Renal pelvis (tissue), 12 donors: ENCODE measurements at places on chromosomes 3 and 15. TPM values are rescaled to one million over a fixed set of nuclear protein-coding genes. Genes with fewer than 3 reads are reported as not detected.

Gene ITIH1
- not detected for polyA plus RNA-seq

Gene INSYN1
- polyA plus RNA-seq: 26.9 TPM

Gene NPAP1
- polyA plus RNA-seq: 0.20 TPM

Gene CCDC33
- polyA plus RNA-seq: 9.1 TPM

Gene SGO1
- polyA plus RNA-seq: 8.2 TPM

Gene LRRC31
- 0.17 TPM for polyA plus RNA-seq

Gene CYP1A2
- 0.21 TPM for polyA plus RNA-seq

Gene SCN11A
- polyA plus RNA-seq: 1.6 TPM

Gene TM4SF18
- 27.4 TPM for polyA plus RNA-seq

GRCh38 chr3:134333522-134334181 lies 40.6 kb downstream of the AMOTL2 start:
- DNase-seq: no peak

DNA sequence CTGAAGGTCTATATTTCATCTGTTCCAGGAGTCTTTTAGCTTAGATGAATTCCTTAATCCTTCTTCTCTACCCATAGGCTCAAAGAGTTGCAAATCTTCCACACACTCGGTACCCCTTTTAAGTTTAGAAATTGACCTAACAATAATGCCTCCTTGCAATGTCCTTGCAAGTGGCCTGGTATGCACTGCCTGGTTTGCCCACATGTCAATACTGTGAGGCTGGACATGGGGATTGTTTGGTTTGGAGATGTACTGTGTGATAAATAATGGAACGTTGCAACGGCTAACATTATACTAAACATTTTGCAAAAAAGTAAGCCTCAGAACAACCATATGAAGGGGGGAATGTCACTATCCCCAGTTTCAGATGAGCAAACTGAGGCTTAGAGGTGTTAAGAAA lies 22.4 kb upstream of the TPM1 start:
- DNase-seq: no peak

GRCh38 chr3:152069871-152070270 lies 196.4 kb downstream of the SUCNR1 start:
- DNase-seq: no peak

DNA sequence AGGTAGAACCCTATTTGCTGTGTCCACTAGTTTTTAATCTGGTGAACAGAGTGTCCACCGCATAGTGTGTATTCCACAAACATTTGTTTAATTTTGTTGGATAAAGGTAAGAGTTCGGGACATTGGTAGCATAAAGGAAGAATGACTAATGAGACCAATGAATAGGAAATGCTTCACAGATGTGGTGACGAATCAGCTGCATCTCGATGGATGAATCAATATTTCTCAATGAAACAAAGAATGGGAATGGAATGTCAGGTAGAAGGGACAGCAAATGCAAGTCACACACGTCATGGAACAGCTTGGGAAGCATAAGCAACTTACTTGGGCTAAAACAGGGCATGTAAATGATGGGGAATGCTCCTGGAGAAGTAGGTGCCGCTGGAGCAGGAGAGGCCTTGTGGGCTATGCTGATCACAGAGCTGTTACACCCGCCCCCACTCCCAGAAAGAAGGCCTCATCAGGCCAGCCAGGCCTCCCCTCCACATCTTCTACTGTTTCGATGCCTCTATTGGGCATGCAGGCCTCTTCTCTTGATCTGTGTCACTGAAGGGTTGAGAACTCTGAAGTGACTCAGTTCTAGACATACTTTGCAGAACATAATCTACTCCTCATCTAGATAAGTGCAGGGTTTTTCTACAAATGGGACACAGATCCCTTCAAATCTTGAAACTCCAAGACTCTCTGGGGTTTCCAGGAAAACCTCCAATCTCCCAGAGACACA lies 120.0 kb upstream of the GADL1 start:
- DNase-seq: no peak

DNA sequence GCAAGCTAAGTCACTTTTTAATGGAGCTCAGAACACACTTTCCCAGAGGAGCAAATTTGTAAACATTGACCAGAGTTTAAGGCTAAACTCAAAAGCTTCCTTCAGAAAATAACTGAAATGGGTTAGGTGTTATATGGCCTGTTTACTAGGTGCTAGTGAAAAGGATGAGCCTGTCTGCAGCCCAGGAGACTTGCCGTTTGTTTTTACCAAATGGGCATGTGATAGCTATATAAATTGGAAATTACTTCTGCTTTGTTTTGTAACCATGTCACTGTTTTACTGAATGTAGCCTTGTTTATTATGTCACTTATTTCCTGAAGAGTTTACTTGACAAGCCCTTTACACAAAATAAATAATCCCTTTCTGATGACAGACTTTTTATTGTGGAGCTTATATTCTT lies 109.4 kb upstream of the THSD4 start:
- no peak for DNase-seq

DNA sequence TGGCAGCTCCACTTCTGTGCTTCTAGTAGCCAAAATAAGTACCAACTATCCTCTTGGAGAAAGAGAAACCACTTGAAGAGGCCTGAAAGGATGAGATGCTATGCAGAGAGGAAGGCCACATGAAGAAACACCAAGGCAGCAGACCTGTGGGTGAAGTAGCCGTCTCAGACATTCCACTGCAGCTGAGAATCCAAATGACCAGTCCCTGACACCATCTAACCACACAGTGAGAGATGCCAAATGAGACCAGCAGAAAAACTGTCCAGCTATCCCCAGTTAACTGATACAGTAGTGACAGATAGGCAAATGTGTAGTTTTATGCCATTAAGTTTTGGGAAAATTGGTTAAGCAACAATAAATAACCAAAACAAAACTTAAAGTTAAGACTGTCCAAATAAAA lies 47.9 kb upstream of the ZSCAN2 start:
- DNase-seq: no peak

DNA sequence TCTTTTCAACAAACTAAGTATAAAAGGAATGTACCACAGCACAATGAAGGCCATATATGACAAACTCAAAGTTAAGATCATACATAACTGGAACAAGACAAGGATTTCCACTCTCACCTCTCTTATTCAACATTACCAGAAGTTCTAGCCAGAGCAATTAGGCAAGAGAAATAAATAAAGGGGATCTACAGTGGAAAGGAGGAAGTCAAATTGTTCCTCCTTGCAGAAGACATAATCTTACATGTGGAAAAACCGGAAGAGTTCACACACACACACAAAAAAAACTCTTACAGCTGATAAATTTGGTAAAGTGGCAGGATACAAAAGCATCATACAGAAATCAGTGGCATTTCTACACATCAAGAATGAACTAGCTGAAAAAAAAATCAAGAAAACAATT lies 277.9 kb downstream of the MCTP2 start:
- DNase-seq: no peak
